ENCODE measurements at places on chromosomes 6 and 20.

GRCh38 chr6:85455471-85456026, 5.7 kb downstream of the NT5E start:
- no peak for DNase-seq

- DNase-seq = peak; percentile 21
Measured at GRCh38 chr6:37244430-37245310, 12.9 kb upstream of the TBC1D22B start.

GRCh38 chr20:16944745-16945144, 196.6 kb downstream of the OTOR start:
- no peak for DNase-seq

- no peak for DNase-seq
Measured at GRCh38 chr6:130600880-130601341, 226.3 kb upstream of the SMLR1 start.

DNA sequence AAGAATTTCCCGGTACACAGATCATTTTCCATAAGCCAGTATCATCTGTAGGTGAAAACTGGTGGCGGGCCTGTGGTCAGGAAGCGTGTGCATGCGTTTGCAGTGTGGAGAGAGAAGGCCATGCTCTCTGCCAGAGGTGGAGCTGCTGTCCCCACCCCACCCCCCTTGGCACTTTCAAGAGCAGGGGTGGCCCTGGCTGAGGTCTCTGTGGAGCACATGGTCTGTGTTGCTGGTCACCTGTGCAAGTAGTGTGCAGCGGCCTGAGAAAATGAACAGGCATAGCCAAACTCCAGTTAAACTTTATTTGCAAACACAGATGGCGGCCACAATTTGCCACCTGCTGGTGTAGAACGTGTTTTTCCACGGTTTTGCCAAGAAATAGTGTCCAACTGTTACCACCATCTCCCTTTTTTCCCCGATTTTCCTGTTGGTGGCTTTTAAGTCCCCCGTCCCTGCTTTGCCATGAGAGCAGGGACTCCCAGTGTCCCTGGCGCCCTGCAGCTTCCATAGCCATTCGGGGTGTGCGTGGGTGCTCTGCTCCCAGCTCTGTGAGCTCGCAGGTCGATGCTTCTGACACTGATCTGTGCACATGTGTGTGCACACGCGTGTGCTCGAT, 2.5 kb downstream of the ADRM1 start:
- DNase-seq = no peak

DNA sequence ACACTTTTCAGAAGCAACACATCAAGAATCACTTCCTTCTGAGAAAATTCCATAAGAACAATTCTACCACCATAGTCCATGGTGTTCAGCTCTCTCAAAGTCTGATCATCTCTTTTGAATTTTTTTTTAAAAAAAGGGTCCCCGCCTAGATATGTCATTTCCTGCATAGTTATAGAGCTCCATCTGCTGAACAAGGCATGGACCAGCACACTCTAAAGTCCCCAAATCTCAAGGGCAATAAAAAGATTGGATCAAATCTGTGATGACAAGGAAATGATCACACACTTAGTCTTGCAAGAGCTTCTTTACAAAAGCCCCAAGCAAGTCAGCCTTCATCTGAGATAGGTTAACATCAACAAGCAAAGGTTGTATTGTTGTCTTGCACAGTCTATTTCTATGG, 100.7 kb upstream of the STMND1 start:
- no peak for DNase-seq

- DNase-seq = no peak
Measured at GRCh38 chr20:47686545-47686944, 98.7 kb downstream of the SULF2 start.

- DNase-seq = no peak
Measured at GRCh38 chr20:58308680-58309527, 611 bp upstream of the RAB22A start.

GRCh38 chr20:51494241-51495110, 48.0 kb downstream of the NFATC2 start:
- DNase-seq = no peak

- DNase-seq = peak; percentile 64
Measured at GRCh38 chr6:3444276-3445088, 12.4 kb downstream of the SLC22A23 start.

DNA sequence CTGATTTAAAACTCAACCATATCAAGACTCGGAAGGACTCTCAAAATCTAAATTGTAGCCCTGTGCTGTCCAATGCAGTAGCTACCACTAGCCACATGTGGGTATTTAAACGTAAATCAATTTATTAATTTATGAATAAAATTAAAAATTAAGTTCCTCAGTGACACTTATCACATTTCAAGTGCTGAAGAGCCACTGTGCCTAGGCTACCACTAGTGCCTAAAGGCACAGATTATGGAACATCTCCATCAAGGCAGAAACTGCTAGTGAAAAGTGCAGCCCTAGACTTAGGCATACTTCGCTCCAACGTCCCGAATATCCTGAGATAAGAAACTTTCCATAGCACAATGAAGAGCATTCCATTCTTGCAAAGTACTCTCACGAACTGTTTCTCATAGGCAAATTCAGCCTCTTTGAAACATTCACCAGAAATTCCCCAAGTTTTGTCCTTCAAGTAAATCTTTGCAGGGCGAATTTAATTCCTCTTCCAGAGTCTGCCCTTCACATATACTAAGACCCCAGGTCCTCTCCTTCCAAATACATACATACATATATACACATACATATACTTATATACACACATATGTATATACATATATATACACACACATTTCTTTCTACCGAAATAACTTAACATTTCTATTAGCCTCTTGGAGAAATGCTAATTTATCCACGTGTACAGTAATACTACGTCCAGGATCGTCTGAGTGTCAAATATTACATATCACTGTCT, 1.3 kb downstream of the SUPT3H start:
- no peak for DNase-seq

- DNase-seq = peak; percentile 42
Measured at GRCh38 chr20:19713822-19714578, 44.1 kb upstream of the RIN2 start.

DNA sequence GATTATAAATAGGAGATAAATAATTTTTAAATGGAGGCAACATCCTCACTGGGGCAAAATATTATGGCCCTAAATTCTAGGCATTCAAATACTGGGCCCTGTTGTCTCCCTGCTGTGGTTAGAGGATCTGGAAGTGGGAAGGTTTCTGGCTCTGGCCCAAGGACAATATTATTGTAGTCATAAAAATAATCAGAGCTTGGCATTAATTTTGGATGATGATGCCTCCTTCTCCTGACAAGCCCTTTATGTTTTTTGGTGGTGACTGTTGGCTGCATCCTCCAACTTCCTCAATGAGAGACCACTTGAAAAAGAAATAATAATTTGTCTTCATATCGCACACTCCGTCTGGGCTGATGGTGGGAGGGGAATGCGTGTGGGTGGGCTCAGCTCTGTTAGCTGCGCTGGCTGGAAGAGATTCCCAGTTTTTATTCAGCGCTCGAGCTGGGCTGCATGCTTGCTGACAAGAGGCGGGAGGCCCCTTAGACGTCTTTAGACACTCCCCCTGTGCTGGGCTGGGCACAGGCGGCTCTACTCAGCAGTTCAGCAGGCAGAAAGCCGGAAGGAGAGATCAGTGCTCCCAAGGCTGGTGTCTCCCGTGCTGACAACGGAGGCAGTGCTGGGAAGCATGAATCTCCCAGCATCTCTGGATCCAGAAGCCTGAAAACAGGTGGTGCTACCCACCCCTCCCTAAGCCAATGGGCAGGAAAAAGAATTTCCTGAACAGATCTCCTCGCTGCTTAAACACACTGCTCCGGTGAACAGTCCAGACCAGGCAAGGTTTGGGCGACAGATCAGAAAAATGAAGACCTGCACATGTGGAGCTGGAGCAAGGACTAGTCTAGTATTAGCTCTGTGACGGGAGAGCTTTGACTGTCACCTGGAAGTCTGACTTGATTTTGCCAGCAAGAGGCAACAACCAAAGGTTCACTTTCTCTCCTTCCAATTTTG, 97.7 kb downstream of the SYCP2 start:
- no peak for DNase-seq

DNA sequence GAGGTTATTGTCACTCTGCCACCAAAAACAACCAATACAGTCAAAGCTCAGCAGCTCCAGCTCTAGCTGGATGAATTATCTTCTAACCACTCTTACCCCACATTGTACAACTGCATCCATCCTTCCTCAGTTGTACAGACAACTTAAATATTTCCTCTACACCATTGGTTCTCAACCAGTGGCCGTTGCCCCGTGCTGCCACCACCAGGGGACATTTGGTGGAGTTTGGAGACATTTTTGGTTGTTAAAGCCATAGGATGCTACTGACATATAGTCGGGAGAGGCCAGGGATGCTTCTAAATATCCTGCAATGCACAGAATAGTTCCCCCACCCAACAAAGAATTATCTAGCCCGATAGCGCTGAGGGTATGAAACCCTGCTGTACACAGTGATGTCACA, 59.3 kb downstream of the SHLD1 start:
- DNase-seq = no peak

DNA sequence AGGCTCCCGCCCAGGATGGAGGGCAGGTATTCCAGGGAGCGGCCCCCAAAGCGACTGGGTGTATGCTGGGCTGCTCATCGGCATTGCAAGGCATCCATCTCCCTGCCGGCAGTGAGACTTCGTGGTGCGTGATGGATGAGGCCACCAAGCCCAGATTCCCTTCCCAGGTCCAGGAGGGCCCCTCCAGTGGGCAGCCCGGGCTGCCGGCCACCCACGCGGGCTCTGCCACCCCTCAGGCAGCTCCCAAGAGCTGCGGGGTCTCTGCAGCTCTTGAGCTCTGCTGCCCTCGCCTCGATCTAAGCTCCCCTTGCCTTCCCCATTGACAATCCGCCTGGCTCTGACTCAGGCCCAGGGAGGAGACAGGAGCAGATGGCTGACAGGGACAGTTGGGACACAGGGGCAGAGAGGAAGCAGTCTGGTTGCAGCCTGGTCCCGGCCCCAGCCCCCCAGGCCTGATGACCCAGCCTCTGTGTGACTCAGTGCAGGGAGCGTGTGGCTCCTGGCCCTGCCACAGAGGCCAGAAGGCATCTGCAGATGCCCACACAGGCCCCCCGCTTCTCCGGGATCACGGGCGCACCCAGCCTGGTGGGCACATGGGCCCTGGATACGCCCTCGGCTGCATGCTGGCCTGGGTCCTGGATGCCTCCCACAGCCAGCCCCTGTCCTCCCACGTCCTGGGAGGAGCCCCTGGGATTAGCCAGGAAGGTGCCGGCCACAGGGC, 33.0 kb downstream of the SLCO4A1 start:
- DNase-seq = no peak

- no peak for DNase-seq
Measured at GRCh38 chr20:54172532-54172855, 1.3 kb downstream of the CYP24A1 start.

DNA sequence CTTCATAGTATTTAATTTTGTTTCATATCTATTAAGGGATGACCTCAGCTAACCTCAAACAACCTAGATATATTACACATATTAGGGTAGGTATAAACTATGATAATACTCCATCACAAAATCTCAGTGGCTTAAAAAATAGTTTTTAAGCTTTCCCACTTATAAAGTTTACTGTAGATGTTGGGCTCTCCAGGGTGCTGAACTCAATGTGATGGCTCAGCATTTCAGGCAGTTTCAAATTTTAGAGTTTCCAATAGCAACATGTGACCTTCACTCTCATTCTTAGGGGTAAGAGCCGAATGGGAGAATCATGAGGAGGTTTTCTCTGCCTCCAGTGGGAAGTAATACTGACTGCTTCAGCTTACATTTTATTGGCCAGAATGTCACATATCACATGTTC, 357.3 kb downstream of the MEI4 start:
- no peak for DNase-seq

GRCh38 chr20:8360035-8360434, 228.0 kb downstream of the PLCB1 start:
- DNase-seq = no peak

- DNase-seq = peak; percentile 86
Measured at GRCh38 chr20:46215913-46216707, 92.2 kb downstream of the CDH22 start.

DNA sequence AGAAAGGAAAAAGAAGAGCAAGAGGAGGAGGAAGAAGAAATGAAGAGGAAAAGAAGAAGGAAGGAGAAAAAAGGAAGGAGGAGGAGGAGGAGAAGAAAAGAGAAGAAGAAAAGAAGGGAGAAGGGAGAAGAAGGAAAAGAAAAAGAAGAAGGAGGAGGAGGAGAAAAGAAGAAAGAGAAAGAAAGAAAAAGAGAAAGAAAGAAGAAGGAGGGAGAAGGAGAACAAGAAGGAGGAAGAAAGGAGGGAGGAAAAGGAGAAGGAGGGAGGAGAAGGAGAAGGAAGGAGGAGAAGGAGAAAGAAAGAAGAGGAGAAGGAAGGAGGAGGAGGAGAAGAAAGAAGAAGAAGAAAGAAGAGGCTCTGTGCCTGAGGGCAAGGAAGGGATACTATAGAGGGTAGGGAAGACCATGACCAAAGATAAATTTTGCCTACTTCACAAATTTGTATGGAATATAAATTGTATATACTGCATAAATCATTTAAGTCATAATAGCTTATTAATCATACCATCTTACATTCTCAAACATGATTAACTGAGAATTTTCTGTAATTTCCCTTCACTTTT, 55.7 kb downstream of the SESN1 start:
- no peak for DNase-seq

GRCh38 chr6:45049188-45049843, 278.8 kb upstream of the RUNX2 start:
- DNase-seq = no peak

- no peak for DNase-seq
Measured at GRCh38 chr6:10478187-10479040, 42.7 kb upstream of the GCNT2 start.

GRCh38 chr6:91782802-91783201, 1195.9 kb upstream of the MAP3K7 start:
- DNase-seq = no peak

DNA sequence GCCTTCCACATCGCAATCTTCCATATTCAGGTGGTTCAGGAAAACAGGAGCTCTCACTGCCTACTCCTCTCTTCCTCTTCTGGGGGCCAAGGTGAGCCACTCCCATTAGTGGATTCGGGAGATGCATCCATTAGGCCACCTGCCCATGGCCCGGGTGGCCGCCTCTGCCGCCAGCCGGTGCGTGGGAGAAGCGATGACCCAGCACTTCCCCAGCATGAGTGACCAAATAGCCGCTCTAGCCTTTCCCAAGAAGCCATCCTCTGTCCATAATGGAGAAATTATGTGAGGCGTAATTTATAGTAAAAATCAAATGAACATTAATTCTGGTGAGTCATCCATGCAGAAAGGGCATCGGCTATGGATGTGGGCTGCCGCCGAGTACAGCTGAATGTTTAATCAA, 39.4 kb downstream of the GNAS-AS1 start:
- no peak for DNase-seq

- DNase-seq = no peak
Measured at GRCh38 chr6:116010386-116010785, 50.3 kb downstream of the FRK start.

DNA sequence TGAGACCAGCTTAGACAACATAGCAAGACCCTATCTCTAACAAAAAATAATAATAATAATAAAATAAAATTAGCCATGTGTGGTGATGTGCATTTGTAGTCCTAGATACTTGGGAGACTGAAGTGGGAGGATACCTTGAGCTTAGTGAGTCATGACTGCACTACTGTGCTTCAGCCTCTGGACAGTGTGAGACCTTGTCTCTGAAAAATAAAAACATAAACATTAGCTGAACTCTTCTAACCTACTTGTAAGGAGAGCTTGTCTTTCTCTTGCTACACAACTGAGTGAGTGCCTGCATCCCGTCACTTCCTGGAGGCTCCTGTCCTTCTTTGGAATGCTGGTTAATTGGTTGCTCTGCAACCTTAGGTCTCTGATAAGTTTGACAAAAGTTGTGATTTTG, 5.1 kb upstream of the DBNDD2 start:
- no peak for DNase-seq

GRCh38 chr20:17327185-17328148, 100.6 kb downstream of the PCSK2 start:
- no peak for DNase-seq
